Hepatic stellate cell (primary cell): ENCODE measurements at places on chromosomes 6 and 20.

GRCh38 chr20:60727425-60727824, 524.6 kb upstream of the CDH4 start:
- no peak for DNase-seq

- no peak for DNase-seq
Observed at GRCh38 chr6:33259032-33259431, 12.6 kb downstream of the VPS52 start.

GRCh38 chr6:147806697-147807096, 298.2 kb downstream of the SAMD5 start:
- DNase-seq = no peak

DNA sequence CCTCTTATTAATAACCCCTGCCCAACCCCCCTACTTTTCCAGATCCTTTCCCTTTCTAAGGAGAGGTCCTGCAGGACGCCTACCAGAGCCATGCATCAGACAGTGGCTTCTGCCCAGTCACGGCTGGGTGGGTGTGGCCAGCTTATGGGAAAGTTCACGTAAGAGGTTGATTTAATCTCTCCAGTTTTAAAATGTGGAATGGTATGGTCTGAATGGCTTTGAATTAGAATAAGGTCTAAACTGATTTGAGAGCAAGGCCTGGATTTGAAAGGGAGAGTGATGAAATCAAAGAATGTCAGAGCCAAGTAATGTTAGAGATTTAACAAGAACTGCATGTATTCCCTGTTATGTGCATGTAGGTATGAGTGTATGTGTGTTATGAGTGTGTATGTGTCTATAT, 275.7 kb downstream of the PAX1 start:
- DNase-seq = no peak

DNA sequence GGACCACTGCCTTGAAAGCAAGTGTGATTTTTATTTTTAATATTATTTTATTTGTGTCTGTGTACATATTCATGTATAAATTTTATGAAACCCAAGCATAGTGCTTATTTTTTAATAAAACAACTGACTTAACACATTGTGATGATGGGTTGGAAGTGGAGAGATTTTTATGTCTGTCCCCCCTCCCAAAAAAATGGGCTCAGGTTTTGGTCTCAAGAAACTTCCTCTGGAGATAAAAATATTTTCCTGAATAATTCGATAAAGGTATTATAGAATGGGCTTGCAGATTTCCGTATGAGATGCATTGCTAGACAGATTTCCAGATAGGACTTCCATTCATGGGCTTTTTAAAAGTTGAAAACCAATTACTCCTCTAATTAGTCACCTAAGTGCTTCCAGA, 2.7 kb downstream of the FOXQ1 start:
- DNase-seq = no peak

GRCh38 chr6:52498538-52499017, 78.3 kb downstream of the TRAM2 start:
- DNase-seq = no peak

- no peak for DNase-seq
Observed at GRCh38 chr6:117317261-117317660, 51.9 kb downstream of the VGLL2 start.

DNA sequence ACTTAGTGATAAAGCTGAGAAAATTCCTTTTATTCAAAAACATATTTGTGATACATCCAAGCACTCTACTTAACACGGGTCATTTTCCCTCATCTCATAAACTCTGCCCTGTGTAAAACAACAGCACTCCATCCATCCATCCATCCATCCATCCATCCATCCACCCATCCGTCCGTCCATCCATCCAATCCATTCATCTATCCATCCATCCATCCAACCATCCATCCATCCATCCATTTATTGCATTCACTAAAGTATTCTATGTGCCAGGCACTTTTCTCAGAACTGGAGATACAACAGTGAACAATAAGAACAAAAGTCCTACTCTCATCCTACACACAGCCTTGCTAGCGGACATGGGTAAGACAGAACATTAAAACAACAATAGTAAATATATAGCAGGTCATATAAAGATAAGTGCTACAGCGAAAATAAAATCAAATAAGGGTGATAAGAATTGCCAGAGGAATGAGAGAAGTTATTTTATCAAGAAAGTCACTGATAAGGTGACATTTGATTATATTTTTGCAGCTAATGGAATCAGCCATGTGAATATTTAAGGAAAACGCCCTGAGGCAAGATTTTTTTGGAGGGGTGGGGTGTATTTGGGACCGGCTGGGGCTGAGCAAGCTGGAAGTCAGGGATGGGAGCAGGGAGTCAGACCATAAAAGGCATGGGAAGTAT, 78.2 kb downstream of the ADAT2 start:
- DNase-seq = no peak

- DNase-seq = no peak
Observed at GRCh38 chr6:96907498-96907897, 9.8 kb upstream of the NDUFAF4 start.

- no peak for DNase-seq
Observed at GRCh38 chr6:52371656-52372191, 9.8 kb downstream of the PAQR8 start.

- no peak for DNase-seq
Observed at GRCh38 chr6:105868823-105869460, 217.2 kb upstream of the PRDM1 start.

DNA sequence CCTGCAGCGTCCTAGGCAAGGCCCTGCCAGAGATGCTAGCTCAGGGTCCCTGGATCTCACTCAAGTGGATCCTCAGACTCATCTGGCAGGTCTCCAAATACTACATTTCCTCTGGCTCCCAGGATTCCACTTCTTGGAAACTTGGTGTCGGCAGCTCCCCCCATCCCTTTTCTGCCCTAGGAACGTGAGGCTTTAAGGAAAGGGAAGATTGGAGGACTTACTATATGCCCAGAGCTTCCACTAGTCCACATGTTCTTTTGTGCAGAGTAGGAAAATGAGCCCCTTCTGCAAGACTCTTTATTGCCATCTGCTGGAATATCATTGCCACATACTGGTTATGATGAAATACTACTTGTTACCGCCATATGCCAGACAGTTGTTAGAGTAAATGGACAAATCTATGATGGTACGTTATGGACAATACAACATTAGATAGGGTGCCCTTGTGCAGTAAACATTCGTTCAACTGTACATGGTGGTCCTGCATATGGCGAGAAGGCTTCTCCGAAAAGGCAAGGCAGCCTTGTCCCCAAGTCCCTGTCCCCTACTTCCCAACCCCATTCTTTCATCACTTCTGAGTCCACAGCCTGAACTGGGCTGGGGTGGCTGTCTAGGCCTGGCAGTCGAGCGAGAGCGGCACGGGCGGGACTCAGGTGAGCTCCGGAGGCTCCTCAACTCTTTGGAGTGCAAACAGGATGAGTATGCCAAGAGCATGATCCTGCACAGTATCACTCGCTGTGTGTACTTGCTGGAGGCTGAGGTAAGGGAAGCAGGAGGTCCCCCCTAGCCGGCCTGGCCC, 780 bp downstream of the ARMC12 start:
- peak; percentile 85 for DNase-seq

GRCh38 chr6:107871976-107872375, 47.9 kb upstream of the SCML4 start:
- DNase-seq = no peak

DNA sequence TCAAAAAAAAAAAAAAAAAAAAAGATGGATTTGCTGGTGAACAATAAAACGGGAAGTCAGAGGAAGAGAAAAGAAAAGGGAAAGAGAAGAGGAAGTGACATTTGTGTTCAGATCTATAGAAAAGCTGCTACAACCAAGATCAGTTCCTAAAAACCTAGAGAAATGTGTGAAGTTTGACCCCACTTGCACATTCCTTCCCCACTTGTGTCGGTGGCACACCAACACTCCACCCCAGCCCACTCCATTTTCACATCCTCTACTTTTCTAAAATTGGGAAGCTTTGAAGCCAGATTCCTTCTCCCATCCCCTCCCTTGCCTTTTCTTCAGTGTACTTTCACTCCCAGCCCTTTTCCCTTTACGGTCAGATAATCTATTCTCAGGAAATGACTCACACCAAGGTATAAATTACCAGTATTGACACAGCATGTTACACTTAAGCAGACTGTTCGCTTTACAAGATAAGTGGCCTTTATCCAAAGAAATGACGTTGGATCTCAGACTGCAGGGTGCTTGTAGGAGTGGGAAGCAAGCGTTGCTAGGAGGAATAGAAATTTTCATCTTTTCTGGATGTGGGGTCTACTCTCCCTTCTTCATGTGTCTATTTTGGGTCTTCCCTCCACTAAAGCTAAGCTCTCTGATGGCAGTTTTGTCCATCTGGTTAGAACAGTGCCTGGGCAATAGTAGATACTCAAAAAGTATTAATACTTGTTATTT, 92.5 kb upstream of the ADGRF1 start:
- peak; percentile 12 for DNase-seq

DNA sequence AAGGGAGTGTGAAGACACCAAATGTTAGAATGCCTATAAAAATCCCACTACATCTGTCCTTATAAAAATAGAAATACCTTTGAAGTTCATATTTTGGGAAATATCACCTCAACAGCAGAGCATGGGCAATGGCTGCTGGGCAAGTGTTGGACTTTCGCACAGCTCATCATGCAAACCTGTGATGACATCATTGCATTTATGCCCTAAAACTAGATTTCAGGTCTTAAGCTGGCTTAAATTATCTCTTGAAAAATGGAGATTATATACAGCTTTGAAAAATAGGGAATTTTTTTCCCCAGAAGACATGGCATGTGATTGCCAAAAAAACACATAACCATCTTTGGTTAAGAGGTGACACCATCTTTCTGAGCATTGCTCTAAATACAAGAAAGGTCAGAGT, 197.8 kb downstream of the UST start:
- no peak for DNase-seq

DNA sequence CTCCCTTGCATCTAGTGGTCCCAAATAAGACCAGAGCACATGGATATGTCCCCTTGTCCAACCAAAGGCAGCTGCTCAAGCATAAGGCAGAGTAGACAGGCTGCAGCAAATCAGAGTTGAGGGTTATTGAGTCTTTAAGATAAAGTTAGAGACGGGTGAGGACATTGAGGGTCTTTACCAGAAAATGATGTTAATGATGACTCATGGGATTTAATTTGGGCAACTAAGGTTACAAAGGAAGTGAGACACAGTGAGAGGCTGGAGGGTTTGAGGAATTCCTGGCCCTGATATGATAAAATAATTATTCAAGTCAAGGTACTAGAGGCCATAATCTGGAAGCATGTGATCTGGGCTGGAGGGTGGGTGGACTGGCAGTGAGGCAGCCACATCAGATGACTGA, 133.6 kb downstream of the ALDH8A1 start:
- no peak for DNase-seq

DNA sequence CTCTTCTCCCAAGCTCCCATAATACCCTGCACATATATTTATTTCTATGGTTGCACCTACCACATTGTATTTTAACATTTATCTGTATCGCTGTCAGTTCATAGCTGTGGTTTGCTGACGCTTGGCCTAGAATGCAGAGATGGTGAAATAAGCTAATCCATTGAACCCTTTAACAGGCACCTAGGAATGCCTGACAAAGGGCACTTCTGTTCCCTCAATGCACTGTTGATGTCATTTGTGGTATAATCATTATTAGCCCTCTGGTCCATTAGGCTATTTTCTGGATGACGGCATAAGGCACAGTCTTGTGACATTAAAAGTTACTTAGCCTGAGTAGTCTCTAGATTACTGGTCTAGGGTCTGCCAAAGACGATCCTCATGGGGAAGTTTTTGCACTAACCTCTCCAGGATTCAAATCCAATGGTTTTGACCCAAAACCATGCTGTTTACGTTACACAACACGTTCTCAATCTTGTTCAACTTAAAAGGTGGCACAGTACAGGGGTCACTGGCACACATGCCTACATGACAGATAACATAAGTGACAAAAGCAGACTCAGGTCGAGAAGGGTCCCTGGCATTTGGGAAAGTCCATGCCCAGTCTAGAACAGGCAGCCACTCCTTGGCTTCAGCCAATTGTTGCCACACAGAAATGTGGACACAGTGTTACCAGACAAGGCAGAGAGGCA, 2.1 kb upstream of the YWHAB start:
- no peak for DNase-seq

GRCh38 chr6:167087857-167088354, 35.0 kb upstream of the CCR6 start:
- DNase-seq = no peak

GRCh38 chr6:170388113-170388512, 81.6 kb downstream of the FAM120B start:
- DNase-seq = no peak

DNA sequence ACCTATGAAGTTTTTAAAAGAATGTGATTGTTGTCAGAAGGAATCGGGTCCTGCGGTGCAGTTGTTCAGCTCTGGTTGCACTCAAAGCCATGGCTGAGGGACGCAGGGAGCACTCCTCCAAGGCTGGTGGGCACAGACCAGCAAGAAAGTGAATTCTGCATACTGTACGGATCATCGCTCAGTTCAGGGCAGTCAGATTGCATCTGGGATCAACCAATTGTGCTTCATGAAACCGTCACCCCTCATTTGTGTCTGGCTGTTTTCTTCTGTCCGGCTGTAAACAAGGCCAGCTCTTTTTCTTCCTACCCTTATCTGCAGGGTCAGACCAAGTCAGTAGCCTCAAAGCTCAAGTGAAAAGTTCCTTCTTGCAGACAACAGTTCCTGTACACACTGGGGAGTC, 478.3 kb downstream of the TFAP2A start:
- no peak for DNase-seq

GRCh38 chr6:105302617-105303128, 100.2 kb downstream of the PREP start:
- DNase-seq = no peak

- no peak for DNase-seq
Observed at GRCh38 chr6:3237761-3238662, 10.6 kb upstream of the TUBB2B start.

DNA sequence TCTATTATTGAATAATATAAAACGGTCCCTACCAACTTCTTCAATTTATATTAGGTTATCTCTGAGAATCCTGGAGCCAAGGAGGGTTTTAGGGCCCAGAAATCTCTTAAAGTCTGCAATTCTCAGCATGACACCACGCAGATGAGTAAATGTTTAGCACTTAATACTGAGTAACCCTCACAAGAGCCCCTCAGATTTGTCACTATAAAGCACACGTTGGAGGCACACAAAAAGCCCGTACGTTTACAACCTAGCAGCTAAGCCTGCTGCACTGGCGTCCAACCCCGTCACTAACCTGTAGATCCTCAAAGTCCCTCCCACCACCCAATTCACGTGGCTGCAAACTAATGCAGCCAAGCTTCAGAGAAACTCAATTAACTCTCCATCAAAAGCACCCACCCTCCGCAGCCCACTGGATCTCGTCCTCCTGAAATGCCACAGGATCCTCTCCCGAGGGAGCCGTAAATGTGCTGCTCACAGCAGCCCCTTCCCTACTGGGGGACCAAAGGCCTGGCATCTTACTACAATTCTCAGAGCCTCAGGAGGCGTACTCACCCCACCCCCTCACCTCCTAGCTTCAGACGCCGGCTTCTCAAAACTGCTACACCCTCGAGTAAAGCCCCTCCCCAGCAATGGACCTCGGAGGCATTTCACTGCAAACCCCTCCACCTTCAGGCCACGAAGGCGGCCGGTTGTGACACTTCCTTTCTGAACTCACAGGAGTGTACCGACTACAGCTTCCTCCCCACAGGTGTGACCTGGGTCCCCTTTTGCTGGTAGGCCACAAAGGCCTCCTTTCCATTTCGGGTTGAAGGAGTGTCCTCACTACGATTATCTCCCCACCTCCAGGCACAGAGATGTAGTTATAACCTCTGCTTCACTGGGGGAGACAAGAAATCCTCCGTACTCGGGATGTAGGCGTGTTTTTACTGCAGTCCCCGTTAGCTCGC, 909 bp downstream of the CPNE1 start:
- DNase-seq = peak; percentile 27

- no peak for DNase-seq
Observed at GRCh38 chr20:61844621-61845020, 221.1 kb downstream of the TAF4 start.

- DNase-seq = no peak
Observed at GRCh38 chr6:107627969-107628368, 138.1 kb downstream of the SOBP start.
